ENCODE measurements at places on chromosomes 6 and 20. TPM values are rescaled to one million over a fixed set of nuclear protein-coding genes. Genes with fewer than 3 reads are reported as not detected.

Gene SLC22A7
- not detected for total RNA-seq

Gene DCDC2
- total RNA-seq = not detected

Gene ZKSCAN8
- 15.5 TPM for total RNA-seq

Gene IYD
- 16.7 TPM for total RNA-seq

Gene FRK
- total RNA-seq = 13.5 TPM

Gene C20orf141
- not detected for total RNA-seq

Gene SPDEF
- 9.0 TPM for total RNA-seq

- no peak for DNase-seq
These were observed 421.8 kb upstream of the SLC35B3 start for GRCh38 chr6:8857160-8857559.

- no peak for DNase-seq
These were observed 1.5 kb downstream of the PBX2 start for GRCh38 chr6:32188381-32189068.

DNA sequence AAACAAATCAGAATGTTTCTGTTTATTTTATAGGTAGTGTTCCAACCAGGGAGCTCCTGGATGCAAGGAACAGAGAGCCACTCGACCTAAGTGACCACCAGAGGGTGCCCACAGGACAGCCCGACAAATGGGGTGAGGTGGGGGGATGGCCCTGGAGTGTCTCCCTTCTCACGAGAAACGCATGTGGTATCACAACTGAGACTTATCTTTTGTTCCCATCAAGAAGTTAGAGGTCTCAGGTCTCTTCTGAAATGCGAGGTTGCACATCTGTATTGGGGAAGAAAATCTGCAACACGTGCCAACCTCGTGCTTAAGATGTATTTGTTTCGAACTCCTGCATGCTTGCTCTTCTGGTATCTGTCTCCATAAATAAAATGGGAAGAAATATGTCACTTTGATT lies 104.0 kb downstream of the ISM1 start:
- no peak for DNase-seq

- no peak for DNase-seq
These were observed 45.7 kb downstream of the SUN5 start for GRCh38 chr20:32958574-32958973.

DNA sequence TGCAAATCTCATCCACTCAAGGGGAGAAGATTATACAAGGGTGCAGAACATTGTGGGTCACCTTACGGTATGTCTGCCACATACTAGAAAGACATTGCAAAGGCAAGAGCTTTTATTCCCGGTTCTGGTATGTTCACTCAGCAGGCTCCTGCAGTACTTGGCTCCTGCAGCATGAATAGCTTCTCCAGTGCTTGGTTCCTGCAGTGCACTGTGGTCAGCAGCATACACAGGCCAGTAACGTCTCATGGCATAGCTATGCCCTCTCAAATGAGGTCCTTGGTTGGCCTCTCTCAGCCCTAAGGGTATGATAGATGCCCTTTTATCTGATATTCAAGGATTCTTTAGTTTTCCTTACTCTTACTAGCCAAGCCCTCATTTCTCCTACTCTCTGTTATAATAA lies 12.6 kb downstream of the TCP11 start:
- no peak for DNase-seq
